ENCODE measurements at places on chromosomes 3 and 15. TPM values are rescaled to one million over a fixed set of nuclear protein-coding genes. Genes with fewer than 3 reads are reported as not detected.
A peak's percentile ranks its signal among the peaks of the same experiment; 100 is the strongest.

TIPIN gene
- polyA plus RNA-seq, result 8.1 TPM

DNA sequence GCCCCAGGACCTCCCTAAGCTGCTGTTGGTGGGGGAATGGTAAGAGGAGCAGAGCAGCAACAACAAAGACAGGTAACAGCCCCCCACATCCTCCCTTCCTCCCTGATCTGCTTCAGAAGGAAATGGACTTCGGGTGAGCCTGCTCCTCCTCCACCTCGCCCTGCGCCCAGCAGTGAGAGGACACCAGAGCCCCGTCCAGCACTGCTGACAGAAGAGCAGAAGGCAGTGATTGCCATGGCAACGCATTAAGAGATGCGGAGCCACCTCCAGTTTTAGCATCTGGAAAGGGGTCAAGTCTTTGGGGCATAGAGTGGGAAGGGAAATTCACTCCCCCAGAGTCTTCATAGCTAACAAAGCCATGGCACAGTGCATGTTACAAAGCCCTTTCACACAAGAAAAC, 77.6 kb upstream of the HRH1 start:
- DNase-seq, result peak; percentile 63

DNA sequence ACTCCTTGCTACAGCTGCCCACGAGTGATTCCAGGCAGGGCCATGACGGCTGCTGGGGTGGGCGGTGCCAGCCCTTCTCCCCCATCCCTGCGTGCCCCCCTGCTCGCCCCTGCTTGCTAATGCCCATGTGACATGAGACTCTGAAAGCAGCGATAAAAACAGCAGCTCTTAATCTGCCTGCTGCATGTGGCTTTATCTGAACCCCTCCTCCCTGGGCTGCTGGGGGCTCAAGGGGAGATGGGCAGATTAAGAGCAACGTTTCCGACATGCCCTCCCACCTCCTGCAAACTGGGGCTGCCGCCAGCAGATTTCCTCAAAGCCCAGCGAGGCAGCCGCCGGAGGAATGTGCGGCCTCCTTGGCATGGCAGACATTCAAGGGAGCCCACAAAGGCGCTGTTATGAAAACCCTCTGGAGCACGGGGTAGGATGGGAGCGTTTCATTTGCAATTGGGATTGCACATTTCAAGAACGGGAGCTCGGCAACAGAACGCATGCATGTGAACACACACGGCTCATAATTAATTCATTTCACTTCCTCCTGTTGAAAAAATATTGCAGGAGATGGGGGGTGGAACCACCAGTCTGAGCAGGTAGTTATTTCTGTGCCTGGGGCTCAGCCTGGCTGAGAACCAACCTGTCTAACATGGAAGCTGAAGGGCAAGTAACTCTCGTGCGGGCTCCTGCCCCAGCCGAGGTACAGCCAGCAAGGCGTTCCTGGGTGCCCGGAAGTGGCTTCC, 504.2 kb upstream of the PROK2 start:
- DNase-seq, result peak; percentile 83

DNA sequence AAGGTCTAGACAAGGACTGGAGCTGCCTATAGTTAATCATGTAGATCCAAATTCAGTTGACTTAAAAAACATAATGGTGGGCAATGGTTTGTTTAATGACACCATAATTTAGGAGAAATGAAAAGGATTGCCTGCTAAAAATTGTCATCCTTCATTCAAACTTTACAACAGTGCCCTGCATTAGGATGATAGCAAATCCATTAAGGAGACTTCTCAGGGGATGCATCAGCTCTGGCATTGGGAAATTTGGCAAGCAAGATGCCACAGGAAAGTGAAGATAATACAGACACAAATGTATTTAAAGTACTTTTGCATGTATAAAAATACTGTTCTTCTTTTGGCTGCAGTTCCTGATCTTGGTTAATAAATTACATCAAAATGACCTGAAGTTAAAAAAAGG, 93.1 kb upstream of the SKOR1 start:
- no peak for DNase-seq

Data from brain (organoid and tissue), 16 donors.